ENCODE measurements at places on chromosomes 3 and 15.

DNA sequence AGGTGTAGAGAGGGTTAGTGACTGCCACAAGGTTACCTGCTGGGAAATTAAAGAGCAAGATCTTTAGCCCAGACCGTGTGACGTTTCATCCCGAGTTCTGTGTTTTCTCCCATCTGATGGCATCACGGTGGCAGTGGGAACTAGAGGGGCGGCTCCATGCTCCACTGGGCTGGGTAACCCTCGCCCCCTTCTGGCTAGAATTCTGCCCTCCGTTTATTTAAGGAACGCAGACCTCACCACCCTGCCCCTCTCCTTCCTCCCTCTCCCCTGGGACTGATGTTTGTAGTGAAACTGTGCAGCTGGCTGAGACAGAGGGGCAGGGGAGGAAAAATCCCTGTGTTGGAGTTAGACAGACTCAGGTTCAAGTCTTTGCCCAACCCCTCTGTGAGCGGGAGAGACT, 65.6 kb downstream of the ITGA11 start:
- H3K4me3 ChIP-seq: no peak overlapping the region
- H3K36me3 ChIP-seq: no peaks in the 10 kb centered on the region
- H3K4me1 ChIP-seq: peaks cover 7% of the 10 kb centered on the region
- peaks cover 4% of the 10 kb centered on the region for H3K27me3 ChIP-seq
- no peak for DNase-seq

DNA sequence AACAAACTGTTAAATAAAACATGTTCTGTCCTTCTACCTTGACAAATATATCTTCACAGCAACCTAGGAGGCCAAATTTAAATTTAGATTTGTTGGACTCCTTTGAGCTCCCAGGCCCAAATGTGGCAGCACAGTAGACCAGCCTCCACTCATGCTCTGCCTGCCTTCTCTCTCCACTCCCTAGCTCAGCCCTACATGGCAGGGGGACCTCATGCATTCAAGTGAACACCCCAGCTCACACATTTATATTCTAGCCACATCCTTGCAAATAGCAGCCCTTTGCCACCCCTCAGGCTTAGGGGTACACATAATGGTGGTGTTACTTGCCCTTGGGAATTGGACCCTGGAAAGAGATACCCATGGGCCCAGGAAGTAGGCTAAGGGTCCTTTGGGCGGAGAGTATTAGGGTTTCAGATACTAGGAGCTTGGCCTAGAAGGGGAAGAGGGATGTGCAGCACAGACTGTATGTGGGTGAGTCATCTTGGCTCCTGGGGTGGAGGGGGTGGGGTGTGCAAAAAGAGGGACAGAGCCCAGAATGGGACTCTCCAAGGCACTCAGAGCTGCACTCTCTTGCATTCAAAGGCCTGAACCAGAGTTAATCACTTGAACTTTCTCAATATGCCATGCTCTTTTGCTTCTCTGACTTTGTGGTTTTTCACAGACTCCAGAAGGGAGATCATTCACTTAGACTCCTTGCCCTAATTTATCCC, 268.4 kb upstream of the ROPN1 start:
- peaks cover 27% of the 10 kb centered on the region for H3K27me3 ChIP-seq
- peaks cover 49% of the 10 kb centered on the region for H3K4me1 ChIP-seq
- H3K4me3 ChIP-seq: no peak overlapping the region
- DNase-seq: no peak
- H3K27ac ChIP-seq: peak overlapping the region; percentile 63

GRCh38 chr15:25721605-25721955, 141.5 kb downstream of the ATP10A start:
- no peak overlapping the region for H3K4me3 ChIP-seq
- H3K36me3 ChIP-seq: no peaks in the 10 kb centered on the region
- peaks cover 11% of the 10 kb centered on the region for H3K4me1 ChIP-seq
- no peak overlapping the region for H3K27ac ChIP-seq
- peaks cover 3% of the 10 kb centered on the region for H3K27me3 ChIP-seq

DNA sequence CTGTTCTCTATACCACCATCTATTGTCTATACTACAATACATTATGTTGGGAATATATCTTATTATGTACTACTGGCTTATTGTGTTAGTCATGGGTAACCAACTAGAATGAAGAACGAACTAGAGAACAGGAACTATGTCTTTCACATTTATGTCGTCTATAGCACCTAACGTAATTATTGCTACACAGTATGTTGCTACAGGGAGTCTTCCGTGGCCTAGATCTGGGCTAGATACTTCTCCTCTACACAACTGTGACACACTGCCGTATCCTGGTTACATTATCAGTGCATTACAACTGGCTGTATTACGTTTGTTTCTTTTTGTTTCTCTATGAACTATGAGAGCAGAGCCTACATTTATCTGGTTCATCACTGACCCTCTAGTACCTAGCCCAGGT, 34.0 kb downstream of the SCG5 start:
- peaks cover 2% of the 10 kb centered on the region for H3K27me3 ChIP-seq
- peaks cover 15% of the 10 kb centered on the region for H3K4me1 ChIP-seq
- H3K36me3 ChIP-seq: no peaks in the 10 kb centered on the region
- no peak for DNase-seq
- H3K4me3 ChIP-seq: no peak overlapping the region

DNA sequence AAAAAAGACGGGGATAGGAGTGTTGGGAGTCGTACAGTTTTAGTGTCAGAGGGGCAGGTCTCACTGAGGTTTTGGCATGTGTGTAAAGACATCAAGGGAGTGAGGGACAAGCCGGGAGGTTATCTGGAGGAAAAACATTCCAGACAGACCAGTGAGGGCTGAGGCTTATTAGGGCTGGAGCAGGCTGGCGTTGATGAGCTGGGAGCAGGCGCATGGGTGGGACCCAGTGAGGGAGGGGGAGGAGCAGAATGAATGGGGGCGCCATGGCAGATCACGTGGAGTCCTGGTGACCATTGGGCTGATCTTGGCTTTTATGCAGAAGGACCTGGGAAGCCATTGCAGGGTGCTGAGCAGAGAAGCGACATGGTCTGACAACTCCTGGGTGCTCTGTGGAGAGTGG, 180.2 kb downstream of the SLCO3A1 start:
- H3K4me1 ChIP-seq: peaks cover 19% of the 10 kb centered on the region
- H3K27ac ChIP-seq: no peak overlapping the region
- peaks cover 4% of the 10 kb centered on the region for H3K27me3 ChIP-seq
- DNase-seq: no peak
- H3K4me3 ChIP-seq: no peak overlapping the region

DNA sequence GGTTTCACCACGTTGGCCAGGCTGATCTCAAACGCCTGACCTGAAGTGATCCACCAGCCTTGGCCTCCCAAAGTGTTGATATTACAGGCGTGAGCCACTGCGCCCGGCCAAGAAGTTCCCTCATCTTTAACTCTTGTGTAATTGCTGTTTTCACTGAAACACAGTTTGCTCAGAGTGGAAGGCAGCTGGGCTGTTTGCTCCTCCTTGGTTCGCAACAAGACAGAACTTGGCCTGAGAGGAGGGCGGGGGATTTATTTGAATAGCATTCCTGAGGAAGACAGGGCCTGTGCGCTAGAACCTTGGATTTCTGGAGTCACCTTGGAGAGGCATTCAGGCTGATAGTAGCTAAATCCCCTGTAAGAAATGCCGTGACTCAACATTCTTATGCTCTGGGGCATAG, 226.7 kb upstream of the MCTP2 start:
- H3K27ac ChIP-seq: no peak overlapping the region
- H3K27me3 ChIP-seq: no peaks in the 10 kb centered on the region
- no peak for DNase-seq
- H3K4me3 ChIP-seq: no peak overlapping the region
- H3K4me1 ChIP-seq: peaks cover 5% of the 10 kb centered on the region

Data from glutamatergic neuron (in vitro differentiated cells).